Dermis lymphatic vessel endothelial cell (primary cell): ENCODE measurements at places on chromosomes 7 and 10. TPM values are rescaled to one million over a fixed set of nuclear protein-coding genes. Genes with fewer than 3 reads are reported as not detected.

The EPDR1 gene
- 0.69 and 3.3 TPM in 2 replicates for total RNA-seq

The MRPS33 gene
- 24.9 and 26.6 TPM in 2 replicates for total RNA-seq

The HTRA1 gene
- total RNA-seq: 43.1 and 63.7 TPM in 2 replicates

The ADRB1 gene
- 2.8 and 11.1 TPM in 2 replicates for total RNA-seq

The ADCYAP1R1 gene
- total RNA-seq: under 0.01 TPM in 1 of 2 replicates, not detected in the other

The NAT16 gene
- total RNA-seq: not detected in 2 replicates

The ASIC3 gene
- total RNA-seq: 0.09 and 0.11 TPM in 2 replicates

The ZNF727 gene
- total RNA-seq: 0.26 TPM in 1 of 2 replicates, not detected in the other
